ENCODE measurements at places on chromosomes 13 and 19. TPM values are rescaled to one million over a fixed set of nuclear protein-coding genes. Genes with fewer than 3 reads are reported as not detected.

The MYH14 gene
- total RNA-seq: not detected

The ANGPTL8 gene
- not detected for total RNA-seq

The CIRBP gene
- 315 TPM for total RNA-seq

The HIPK4 gene
- total RNA-seq: not detected

The FSD1 gene
- 19.0 TPM for total RNA-seq

The C1QTNF9B gene
- not detected for total RNA-seq

The CGB3 gene
- total RNA-seq: not detected

Measured in endothelial cell (in vitro differentiated cells).